Cortex of kidney (tissue), 1 donor: ENCODE measurements at places on chromosomes 13 and 19.

GRCh38 chr19:844546-844971 lies 3.8 kb downstream of the PRTN3 start:
- DNase-seq, result no peak

DNA sequence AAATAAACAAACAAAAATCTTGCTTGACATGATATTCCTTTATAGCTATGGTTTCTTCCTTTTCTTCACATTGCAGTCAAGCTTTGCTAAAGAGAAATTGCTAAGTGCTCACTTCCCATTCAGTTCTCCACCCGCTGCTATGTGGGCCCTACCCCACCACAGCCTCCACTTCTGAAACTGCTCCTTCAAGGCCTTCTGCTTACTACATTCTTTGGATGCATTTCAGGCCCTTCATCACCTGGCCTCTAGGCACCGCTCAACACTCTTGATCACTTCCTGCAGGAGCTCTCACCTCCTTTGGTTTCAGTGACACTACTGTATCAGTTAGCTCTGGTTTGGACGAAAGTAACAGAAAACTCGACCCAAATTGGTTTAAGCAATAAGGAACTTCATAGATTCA lies 72.4 kb downstream of the KLF5 start:
- no peak for DNase-seq

DNA sequence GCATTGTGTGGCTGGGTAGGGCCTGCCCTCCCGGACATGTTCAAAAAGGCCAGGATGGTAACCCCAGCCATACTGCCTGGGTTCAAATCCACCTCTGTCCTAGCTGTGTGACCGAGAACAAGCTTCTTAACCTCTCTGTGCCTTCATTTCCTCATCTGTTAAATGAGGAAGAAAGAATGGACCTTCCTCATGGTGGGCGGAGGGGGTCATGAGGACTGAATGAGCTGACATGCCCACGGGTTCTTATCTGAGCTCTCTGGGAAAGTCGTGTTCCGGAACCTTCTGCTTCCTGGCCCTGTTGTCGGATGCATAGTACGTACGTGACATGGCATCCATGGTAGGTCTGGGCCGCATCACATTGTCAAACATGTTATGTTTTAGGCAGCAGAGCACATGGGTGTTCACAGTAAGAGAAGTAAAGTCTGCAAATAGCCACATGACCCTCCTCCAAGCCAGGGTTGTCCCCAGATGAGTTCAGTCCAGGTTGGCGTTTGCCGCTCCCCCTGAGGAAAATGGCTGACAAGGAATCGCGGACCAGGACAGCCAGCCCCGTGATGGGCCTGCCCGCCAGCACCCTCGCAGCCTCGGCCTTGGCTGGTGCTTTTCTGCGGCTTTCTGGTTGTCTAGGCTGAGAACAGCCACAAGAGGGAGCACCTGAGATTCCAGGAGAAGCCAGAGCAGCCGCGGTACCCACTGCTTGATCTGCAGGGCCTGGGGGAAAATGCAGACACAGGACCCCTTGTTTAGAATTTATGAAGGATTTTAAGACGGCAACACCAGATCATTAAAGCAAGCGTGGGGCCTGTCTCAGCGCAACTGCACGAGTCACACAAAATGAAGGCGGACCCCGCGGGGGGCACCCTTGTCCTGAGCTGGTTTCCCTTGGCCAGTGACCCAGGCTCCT lies 2.4 kb upstream of the NTN5 start:
- no peak for DNase-seq

DNA sequence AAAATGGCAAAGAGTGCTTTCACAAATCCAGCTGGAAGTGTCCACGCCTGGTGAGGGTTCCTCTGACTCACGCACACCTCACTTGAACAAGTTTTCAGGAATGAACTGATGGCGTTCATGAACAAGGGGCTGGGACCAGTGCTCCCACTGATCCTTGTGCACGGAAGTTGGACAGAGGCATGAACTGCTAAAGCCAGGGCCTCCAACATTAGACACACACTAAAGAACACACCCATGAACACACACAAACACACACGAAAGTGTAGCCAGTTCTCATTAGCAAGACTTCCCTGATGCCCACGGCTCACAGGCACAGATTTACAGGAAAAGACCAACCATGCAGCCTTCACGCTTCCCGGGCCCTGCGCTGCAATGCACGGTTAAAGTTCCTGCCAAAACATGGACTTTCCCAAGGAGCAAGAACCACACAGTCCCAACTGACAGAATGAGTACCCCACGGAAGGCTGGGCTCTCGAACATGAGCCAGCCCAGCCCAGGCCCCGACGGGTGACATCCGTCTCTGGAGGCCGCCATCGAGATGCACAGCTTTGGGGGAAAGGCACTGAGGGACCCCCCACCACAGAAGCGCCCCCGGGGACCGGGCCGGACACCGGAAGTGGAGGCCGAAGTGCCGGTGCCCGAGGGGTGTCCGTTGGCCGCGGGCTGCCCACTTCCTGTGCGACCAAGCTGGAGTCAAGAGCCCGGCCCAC lies 808 bp downstream of the DNMT1 start:
- DNase-seq, result no peak

DNA sequence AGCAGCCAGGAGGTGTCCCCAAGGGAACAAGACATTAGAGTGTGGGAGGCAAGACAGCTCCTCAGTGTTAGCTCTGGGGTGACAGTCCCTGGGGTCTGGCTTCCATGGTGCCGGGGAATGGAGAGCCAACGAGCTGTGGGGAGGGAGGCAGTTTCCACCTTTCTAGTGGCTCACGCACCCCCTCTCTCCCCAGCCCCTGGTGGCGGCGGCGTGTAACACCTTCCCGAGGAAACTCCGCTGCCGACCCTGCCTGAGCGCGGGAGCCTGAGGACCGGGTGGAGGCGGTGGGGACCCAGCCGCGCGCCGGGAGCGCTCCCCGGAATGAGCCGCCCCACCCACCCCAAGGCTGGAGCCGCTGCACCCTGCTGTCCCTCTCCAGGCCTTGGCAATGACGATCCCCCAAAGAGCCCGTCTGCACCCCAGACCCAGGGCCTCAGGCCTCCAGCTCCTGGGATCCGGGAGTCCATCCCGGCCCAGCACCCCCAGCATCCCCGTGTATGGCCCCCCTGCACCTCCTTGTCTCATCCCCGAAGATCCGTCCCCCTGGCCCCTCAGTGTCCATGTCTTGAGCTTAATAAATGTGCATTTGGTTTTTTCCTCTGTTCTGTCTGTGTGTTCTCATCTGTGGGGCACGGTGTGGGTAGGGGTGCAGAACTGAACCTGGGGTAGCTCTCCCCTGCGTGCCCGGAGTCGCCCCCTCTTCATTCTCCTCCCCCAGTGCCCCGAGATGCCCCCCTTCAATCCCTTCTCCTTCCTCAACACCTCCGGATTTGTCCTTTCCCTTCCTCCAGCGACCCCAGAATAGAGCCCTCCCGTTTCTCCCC lies 622 bp upstream of the FXYD5 start:
- no peak for DNase-seq

- DNase-seq, result no peak
Observed at GRCh38 chr13:42766016-42766415, 15.4 kb upstream of the FAM216B start.

GRCh38 chr19:46902402-46902766 lies 41.6 kb downstream of the ARHGAP35 start:
- DNase-seq, result no peak

DNA sequence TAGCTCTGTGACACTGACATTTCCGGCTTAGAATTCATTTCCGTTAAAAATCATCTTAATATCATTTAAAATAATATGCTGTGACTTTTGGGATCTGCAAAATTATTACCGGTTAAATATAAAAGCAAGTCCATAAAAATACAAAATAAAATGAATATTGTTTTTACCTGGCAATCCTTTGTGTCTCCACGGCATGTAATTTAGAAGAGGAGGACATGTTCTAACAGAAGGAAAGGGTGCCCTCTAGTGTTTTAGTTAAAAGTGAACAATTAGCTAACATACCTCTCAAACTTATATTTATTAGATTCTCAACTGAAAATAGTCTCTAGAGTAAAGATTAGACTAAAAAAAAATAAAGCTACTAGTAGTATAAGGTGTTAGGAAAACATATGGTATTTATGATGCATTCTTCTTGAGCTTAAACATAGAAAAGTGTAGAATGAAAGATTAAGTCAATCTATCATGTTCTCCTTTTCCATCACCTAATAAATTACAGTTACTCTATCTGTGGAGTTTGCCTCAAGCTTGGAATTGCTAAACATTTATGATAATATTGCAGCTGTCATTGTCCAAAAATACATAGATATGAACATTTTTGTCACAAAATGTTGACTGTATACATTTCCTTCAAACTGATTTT lies 676.7 kb upstream of the SPRY2 start:
- no peak for DNase-seq

DNA sequence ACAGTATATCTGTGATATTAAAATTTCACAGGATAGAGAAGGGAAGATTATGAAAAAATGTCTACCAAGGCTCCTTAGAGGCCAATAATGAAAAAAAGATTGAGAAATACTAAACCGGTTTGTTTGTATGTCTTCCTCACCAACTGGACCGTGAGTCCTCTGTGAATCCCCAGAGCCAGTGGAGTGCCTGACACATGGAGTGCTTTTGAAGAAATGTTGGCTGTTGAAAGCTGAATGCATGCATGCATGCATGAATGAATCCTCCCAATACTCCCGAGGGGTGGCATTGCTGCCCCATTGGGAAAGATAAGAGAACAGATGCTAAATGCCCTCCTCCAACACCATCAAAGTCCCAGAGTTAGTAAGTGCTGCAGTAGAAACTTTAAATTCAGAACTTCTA lies 152.7 kb upstream of the SERP2 start:
- DNase-seq, result no peak

GRCh38 chr19:28764066-28764465 lies 448.9 kb downstream of the UQCRFS1 start:
- no peak for DNase-seq

DNA sequence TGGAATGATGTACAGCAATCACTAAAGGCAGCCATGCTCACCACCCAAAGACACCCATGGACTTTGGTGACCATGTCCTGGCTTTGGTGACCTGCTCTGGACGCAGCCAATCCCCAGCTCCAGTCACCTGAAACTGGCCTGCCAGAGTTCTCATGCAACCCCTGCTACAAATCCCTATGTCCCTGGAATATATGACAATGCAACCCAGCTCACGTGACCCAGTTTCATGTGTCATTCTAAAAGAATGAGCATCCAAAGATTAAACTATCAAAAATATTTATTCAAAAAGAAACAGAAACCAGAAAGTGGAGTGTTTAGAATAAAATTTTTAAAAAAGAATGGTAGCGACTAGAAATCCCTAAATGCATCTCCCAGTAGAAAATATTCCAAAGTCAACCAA lies 203.3 kb upstream of the IRS2 start:
- DNase-seq, result no peak

DNA sequence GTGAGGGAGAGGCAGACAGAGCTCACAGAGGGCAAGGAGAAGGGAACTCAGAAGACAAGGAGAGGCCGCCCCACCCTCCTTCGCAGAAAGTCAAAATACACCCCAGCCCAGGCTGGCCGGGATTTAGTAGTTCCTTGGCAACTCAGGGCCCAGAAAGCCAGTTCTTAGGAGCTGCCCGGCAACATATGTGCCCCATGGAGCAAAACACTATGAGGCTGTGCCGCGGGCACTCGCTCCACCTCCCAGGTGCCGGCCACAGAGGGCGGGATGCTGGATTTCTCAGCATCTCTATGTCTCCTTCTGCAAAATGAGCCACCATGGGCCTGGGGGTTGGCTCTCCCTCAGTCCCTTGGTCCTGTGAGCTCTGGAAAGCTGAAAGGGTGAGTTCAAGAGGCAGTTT lies 93.8 kb upstream of the CACNA1A start:
- DNase-seq, result no peak

GRCh38 chr19:16637535-16637934 lies 9.5 kb upstream of the MED26 start:
- no peak for DNase-seq

DNA sequence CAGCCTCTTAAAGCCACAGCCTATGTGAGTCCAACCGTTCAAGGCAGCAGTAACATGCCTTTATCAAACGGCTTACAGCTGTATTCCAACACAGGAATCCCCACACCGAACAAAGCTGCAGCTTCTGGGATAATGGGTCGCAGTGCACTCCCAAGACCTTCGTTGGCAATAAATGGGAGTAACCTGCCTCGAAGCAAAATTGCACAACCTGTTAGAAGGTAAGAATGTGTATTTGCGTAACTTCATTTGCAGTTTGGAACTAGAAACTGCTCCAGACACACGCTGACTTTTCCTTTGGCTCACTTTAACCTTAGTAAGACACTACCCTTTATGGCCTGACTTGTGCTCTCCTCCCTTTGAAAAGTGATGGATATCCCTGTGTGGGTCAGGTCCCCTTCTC lies 63.4 kb downstream of the SLAIN1 start:
- no peak for DNase-seq

DNA sequence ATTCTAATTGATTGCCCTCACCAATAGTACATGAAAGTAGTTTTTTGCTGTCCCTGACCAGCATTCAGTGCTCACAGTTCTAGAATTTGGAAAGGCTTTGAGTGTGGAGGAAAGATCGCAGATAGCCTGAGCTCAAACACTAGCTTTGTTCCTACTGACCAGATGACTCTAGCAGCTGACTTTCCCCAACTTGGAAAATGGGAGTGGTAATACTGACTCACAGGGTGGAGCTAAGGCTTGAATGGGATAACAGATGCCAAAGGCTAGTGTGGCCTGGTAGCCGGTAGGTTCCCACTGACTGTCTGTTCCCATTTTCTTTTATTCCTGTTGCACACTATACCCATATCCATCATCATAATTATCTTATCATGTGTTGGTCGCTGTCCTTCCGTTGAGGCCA lies 3.7 kb downstream of the ZSCAN22 start:
- DNase-seq, result no peak

- DNase-seq, result no peak
Observed at GRCh38 chr19:46648060-46648960, 12.3 kb upstream of the GNG8 start.

GRCh38 chr13:26604784-26605545 lies 47.5 kb downstream of the WASF3 start:
- DNase-seq, result no peak

- DNase-seq, result no peak
Observed at GRCh38 chr19:46021531-46022041, 1.3 kb downstream of the PGLYRP1 start.

DNA sequence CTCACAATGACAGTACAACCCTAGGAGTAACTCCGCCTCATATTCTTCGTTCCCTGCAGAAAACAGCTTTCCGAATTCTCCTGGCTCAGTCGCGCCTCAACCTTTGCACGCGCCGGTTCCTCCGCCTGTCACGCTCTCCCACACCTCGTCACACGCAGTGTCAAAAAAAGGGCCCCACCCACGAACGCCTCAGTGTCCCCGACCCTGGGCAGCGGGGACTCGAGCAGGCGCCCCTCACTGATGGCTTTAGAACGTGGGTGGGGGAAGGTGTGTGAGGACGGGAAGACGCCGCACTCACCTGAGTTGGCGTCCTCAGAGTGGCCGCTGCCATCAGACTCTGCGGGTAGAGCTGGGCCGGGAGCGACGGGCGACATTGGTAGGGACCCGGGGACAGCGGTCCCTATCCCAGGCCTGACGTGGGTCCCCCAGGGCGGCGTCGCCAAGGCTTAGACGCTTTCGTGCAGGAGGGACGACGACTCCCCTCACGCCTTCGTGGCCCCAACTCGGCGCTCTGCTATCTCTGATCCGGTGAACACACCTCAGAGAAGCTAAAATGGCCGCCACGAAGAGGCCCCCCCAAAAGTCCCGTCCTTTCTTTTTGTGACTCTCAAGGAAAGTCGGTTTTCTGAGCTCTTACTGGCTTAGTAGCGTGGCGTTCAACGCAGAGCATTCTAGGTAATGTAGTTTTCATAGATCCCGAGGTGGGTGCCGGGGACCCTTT lies at the start of gene ZNF154:
Gene ZNF154 (minus strand): TSS at position 564 of the 721 bp plus-strand sequence. CDS start 233 bp downstream, at position 331.
- no peak for DNase-seq
